ENCODE measurements at places on chromosomes 1 and 21.
A peak's percentile ranks its signal among the peaks of the same experiment; 100 is the strongest.

DNA sequence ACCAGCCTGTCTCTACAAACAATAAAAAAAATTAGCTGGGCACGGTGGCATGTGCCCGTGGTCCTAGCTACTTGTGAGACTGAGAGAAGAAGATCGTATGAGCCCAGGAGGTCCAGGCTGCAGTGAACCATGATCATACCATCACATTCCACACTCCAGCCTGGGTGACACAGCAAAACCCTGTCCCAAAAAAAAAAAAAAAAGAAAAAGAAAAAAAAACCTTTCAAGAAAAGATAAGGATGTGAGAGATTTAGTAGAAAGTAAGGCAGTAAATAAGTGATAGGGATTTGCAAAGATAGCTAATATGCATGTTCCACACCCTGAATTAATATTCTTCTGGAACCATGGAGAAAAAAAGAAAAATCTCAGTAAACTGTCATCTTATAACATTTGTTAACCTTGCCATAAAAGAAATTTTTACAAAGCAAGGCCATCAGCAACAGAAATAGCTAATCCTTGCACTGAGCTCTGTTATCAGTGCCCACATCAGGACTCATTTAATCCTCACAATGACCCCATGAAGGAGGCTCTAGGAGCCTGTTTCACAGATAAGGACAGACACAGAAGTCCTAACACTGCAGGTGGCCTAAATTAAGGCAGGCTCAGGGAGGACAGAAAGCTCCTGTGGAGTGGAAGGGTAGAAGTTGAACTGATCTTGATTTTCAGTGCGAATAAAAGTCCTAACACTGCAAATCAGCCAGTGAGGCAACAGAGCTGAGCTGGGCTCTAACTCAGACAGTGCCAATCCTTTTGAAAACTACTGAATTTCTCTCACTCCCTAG is 7.6 kb downstream of the GNB1 start:
- H3K27me3 ChIP-seq, result no peaks in the 10 kb centered on the region
- no peak overlapping the region for H3K27ac ChIP-seq
- no peaks in the 10 kb centered on the region for H3K4me1 ChIP-seq
- H3K36me3 ChIP-seq, result no peaks in the 10 kb centered on the region
- H3K4me3 ChIP-seq, result no peak overlapping the region

GRCh38 chr1:201077736-201078135 is 34.5 kb downstream of the CACNA1S start:
- H3K27me3 ChIP-seq, result no peaks in the 10 kb centered on the region
- no peaks in the 10 kb centered on the region for H3K36me3 ChIP-seq
- no peak overlapping the region for H3K4me3 ChIP-seq
- no peak overlapping the region for H3K27ac ChIP-seq
- DNase-seq, result no peak

DNA sequence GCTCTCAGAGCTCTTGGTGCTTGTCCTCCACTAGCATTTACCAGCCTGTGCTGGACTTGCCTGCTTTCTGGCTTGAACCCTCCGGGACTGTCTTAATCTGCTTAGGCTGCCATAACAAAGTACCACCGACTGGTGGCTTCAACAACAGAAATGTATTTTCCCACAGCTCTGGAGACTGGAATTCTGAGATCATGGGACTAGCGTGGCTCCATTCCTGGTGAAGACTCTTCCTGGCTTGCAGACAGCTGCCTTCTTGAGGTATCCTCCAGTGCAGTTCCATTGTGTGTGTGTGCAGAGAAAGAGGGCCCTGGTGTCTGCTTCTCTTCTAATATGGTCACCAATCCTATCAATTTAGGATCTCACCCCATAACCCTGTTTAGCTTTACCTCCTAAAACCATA is 22.0 kb upstream of the RCAN1 start:
- DNase-seq, result no peak
- H3K4me1 ChIP-seq, result peaks cover 26% of the 10 kb centered on the region
- no peaks in the 10 kb centered on the region for H3K27me3 ChIP-seq
- no peak overlapping the region for H3K4me3 ChIP-seq
- H3K27ac ChIP-seq, result no peak overlapping the region

DNA sequence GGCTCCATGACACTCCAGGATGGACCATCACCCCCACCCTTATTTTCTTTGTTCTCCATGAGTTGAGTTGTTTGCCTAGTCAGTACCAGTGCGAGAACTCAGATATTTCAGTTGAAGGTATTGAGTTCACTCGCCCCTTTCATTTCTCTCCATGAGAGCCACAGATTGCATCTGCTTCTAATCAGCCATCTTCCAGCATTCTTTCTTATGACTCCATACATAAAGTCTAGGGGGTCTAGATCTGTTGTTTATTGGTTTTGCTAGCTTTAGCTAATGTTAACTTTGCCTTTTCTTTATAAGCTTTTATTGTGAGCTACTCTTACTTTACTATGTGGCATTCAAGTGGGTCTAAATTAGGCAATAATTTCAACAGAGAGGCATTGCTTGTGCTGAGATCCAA is 71.6 kb upstream of the PDC start:
- no peaks in the 10 kb centered on the region for H3K27me3 ChIP-seq
- no peak overlapping the region for H3K4me3 ChIP-seq
- H3K4me1 ChIP-seq, result no peaks in the 10 kb centered on the region

DNA sequence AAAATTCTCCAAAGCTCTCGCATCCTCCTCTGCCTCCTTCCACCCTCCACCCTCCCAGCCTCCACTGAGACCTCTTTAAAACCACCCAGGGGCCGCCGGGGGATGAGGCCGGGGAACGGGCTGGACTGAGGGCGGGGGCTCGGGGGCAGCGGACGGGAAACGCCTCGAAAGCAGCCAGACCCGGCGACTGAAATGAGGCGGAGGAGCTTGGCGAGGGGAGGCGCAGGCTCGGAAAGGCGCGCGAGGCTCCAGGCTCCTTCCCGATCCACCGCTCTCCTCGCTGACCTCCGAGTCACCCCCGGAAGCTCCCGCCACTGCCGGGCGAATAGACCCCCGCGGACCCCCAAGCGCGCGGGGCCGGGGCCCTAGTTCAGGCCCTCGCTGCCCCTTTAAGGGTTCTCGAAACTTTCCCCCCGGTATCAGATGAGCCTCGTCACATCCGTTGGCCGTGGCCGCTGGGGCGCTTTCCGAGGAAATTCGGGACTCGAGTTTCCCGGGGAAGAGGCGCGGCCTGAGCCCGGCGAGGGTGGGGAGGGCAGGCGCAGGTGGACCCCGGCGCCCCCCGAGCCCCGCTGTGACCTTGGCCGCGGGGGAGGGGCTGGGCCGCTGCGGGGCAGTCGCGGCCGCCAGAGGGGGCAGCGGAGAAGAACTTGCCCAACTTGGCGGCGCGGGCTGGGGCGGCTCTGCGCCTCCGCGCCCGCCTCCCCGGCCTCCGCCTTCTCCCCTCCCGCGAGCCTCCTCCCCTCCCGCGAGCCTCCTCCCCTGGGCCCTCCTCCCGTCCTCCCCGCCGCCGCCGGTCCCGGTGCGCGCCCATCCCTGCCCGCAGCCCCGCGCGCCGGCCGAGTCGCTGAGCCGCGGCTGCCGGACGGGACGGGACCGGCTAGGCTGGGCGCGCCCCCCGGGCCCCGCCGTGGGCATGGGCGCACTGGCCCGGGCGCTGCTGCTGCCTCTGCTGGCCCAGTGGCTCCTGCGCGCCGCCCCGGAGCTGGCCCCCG is at the start of gene BACE2:
Gene BACE2, plus strand, starts transcription at position 813 of the 995 bp plus-strand sequence. Its CDS starts 104 bp downstream, at position 917.
- no peaks in the 10 kb centered on the region for H3K36me3 ChIP-seq
- peak; percentile 86 for DNase-seq
- H3K4me3 ChIP-seq, result peak within 1 kb of the TSS; percentile 58
- H3K27me3 ChIP-seq, result peaks cover 20% of the 10 kb centered on the region

DNA sequence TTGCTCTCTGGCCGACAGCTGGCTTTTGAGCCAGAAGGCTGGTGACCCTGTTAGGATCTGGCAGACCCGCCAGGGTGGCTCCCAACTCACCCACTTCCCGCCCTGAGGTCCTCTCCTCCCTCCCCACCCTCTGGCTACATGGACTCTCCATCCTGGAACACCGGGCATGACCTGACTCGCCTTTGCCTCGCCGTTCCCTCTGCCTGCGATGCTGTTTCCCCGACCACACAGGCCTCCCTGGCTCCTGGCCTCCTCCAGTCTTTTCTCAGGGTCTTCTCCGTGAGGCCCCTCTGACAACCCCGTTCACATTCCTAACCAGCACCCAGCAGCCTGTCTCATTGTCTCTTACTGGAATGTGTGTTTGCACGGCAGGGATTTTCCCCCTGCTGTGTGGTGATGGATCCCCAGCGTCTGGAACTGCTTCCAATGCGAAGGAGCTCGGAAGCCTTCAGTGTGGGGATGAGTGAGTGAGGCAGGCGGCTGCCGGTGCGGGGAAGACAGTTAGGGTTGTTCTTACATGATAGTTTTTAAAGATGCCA is 46.0 kb upstream of the POFUT2 start:
- H3K4me1 ChIP-seq, result no peaks in the 10 kb centered on the region
- no peak overlapping the region for H3K4me3 ChIP-seq
- no peak overlapping the region for H3K27ac ChIP-seq
- no peak for DNase-seq

- H3K4me1 ChIP-seq, result no peaks in the 10 kb centered on the region
- H3K36me3 ChIP-seq, result no peaks in the 10 kb centered on the region
- no peaks in the 10 kb centered on the region for H3K27me3 ChIP-seq
- no peak overlapping the region for H3K27ac ChIP-seq
Measured at GRCh38 chr1:116956378-116956777, 45.2 kb upstream of the CD101 start.

GRCh38 chr1:11913291-11913690 is 12.9 kb downstream of the KIAA2013 start:
- no peaks in the 10 kb centered on the region for H3K36me3 ChIP-seq
- H3K27ac ChIP-seq, result no peak overlapping the region
- DNase-seq, result no peak

GRCh38 chr1:202244841-202245261 is 51.3 kb downstream of the LGR6 start:
- no peak overlapping the region for H3K27ac ChIP-seq
- DNase-seq, result no peak
- H3K36me3 ChIP-seq, result no peaks in the 10 kb centered on the region
- no peaks in the 10 kb centered on the region for H3K4me1 ChIP-seq
- peaks cover 28% of the 10 kb centered on the region for H3K27me3 ChIP-seq

GRCh38 chr1:13797397-13797796 is 97.4 kb downstream of the PRDM2 start:
- H3K4me3 ChIP-seq, result no peak overlapping the region
- H3K27me3 ChIP-seq, result no peaks in the 10 kb centered on the region
- H3K4me1 ChIP-seq, result no peaks in the 10 kb centered on the region
- H3K27ac ChIP-seq, result no peak overlapping the region
- H3K36me3 ChIP-seq, result no peaks in the 10 kb centered on the region
- DNase-seq, result no peak

DNA sequence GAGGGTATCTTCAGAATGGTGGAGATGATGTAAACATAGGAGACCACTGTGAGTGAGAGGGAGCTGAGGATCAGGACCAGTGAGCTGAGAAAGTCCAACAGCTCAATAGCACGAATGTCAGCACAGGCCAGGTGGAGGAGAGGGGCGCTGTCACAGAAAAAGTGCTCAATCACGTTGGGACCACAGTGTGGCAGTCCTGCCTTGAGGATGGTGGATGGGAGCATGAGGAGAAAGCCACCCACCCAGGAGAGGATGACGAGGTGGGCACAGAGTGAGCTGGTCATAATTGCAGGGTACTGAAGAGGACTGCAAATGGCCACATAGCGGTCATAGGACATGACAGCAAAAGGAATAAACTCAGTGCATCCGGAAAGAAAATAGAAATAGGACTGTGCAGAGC is 8.1 kb downstream of the OR11L1 start:
- H3K36me3 ChIP-seq, result no peaks in the 10 kb centered on the region
- no peak overlapping the region for H3K4me3 ChIP-seq
- H3K27me3 ChIP-seq, result no peaks in the 10 kb centered on the region

DNA sequence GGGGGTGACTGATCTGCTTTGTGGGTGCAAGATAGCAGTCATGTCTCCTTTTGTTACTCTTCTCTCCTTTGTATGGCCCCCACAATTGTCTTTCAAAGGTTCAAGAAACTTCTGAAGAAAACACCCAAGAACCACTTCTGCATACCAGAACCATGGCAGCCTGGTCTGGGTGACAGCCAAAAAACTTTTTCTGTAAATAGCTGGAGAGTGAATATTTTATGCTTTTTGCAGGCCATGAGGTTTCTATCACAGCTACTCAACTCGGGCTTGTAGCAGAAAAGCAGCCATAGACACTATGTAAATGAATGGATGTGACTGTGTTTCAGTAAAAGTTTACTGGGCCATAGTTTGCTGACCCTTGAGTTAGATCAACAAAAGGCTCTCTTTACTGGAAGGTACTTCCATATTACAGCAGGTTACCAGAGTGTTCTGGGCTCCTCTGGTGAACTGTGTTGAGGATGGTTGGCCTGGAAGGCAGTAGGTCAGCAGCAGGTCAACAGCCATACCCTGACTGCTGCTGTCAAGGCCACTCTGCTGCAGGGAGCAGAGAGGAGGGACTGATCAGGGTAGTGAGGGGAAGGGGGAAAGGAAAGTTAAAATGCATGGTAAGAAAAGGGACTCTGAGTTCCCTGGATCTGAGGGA is 116.4 kb downstream of the GDAP2 start:
- H3K36me3 ChIP-seq, result no peaks in the 10 kb centered on the region
- no peak overlapping the region for H3K27ac ChIP-seq
- no peak overlapping the region for H3K4me3 ChIP-seq
- DNase-seq, result no peak
- no peaks in the 10 kb centered on the region for H3K4me1 ChIP-seq

DNA sequence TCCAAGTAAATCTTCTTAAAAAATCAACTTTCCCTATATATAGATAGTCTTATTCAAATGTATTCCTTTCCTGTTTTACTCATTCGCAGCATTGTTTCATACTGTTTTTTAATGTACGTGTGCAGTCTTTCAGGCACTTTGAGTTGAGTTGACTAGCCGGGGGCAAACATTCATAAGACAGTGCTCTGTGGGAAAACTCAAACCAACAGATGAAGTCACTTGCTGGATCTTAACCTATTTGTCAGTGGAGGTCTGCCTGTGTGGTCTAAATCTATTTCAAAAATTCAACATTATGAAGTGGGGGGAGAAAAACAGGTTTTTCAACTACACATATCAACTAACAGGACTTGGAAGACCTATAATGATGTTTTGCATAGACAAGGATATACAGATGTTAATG is 6.2 kb downstream of the HSD11B1 start:
- H3K27ac ChIP-seq, result no peak overlapping the region
- H3K27me3 ChIP-seq, result no peaks in the 10 kb centered on the region
- DNase-seq, result no peak
- no peaks in the 10 kb centered on the region for H3K36me3 ChIP-seq
- H3K4me1 ChIP-seq, result 0 out of 2 replicates have a peak, but pooled peaks cover 9% of the 10 kb centered on the region

- no peaks in the 10 kb centered on the region for H3K36me3 ChIP-seq
- peaks cover 86% of the 10 kb centered on the region for H3K27me3 ChIP-seq
- H3K4me3 ChIP-seq, result no peak overlapping the region
- no peak for DNase-seq
- no peak overlapping the region for H3K27ac ChIP-seq
Measured at GRCh38 chr21:44392916-44393315, 39.5 kb downstream of the TRPM2 start.

Data from MM.1S (cell line).